ENCODE measurements at places on chromosomes 16 and 17. TPM values are rescaled to one million over a fixed set of nuclear protein-coding genes. Genes with fewer than 3 reads are reported as not detected.

TEDC2 gene
- 3.5 TPM for polyA plus RNA-seq

AOC3 gene
- polyA plus RNA-seq, result 22.0 TPM

CES4A gene
- polyA plus RNA-seq, result 2.3 TPM

KIAA0753 gene
- 12.3 TPM for polyA plus RNA-seq

RHOT2 gene
- polyA plus RNA-seq, result 40.5 TPM

SOST gene
- polyA plus RNA-seq, result not detected

TP53TG3B gene
- not detected for polyA plus RNA-seq

STX1B gene
- polyA plus RNA-seq, result 7.1 TPM

CCL17 gene
- polyA plus RNA-seq, result not detected

PIMREG gene
- 10.0 TPM for polyA plus RNA-seq

AANAT gene
- not detected for polyA plus RNA-seq

TNFSF12 gene
- 33.8 TPM for polyA plus RNA-seq

SLC6A2 gene
- 1.9 TPM for polyA plus RNA-seq

PALB2 gene
- 10.2 TPM for polyA plus RNA-seq

ZNF385C gene
- not detected for polyA plus RNA-seq

HID1 gene
- polyA plus RNA-seq, result 10.1 TPM

NMT1 gene
- 36.2 TPM for polyA plus RNA-seq

PRKCB gene
- polyA plus RNA-seq, result 1.8 TPM

SLC5A2 gene
- 10.7 TPM for polyA plus RNA-seq

ITGA2B gene
- polyA plus RNA-seq, result not detected

MPP2 gene
- not detected for polyA plus RNA-seq

USP6 gene
- polyA plus RNA-seq, result 21.7 TPM

BAHCC1 gene
- polyA plus RNA-seq, result 9.3 TPM

OTOA gene
- polyA plus RNA-seq, result not detected

CXCL16 gene
- 3.8 TPM for polyA plus RNA-seq

RBBP6 gene
- polyA plus RNA-seq, result 44.9 TPM

GAS7 gene
- polyA plus RNA-seq, result 50.0 TPM

EIF3CL gene
- 53.2 TPM for polyA plus RNA-seq

GSDMA gene
- polyA plus RNA-seq, result 0.19 TPM

FAM20A gene
- polyA plus RNA-seq, result 8.4 TPM
